ENCODE measurements at places on chromosomes 2 and 18.

DNA sequence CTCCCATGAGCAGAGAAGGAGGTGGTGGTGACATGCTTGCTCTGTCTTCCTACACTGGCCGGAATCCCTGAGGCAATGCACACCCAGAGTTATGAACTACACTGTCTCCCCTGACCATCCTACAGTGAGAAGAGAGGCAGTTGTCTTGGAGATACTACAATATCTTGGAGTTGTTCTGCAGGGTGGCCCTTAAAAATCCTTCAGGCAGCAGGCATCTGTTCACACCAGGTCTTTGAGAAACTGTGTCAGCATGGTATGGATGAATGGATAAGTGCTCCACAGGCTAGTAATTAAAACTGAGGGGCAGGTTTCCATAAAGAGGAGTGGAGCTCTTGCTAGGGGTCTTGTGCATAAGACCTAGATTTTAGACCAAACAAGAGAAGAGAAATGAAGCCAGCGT, 223.7 kb upstream of the COPS8 start:
- DNase-seq = no peak

DNA sequence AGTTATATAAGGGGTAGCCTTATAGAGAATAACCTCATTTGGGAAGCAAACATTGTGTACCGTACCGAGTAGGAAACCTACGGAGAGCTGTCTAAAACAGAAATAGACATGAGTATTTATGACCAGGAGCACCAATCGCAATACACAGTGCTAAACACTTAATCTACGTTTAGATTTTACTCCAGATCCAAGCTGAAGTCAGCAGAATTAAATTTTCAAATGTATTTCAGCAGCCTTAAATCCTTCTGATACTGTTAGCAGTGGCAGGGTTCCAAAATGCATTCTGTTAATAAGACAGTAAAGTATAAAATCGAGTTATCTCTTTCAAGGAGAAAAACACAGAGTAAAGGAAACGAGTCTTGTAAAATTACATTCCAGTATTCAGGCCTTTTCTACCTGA, 118.1 kb upstream of the ZNF521 start:
- DNase-seq = no peak

- peak; percentile 65 for DNase-seq
Observed at GRCh38 chr2:121489284-121489683, 41.4 kb upstream of the RNU4ATAC start.

GRCh38 chr2:39135690-39136259, 14.9 kb upstream of the SOS1 start:
- no peak for DNase-seq

GRCh38 chr18:34691614-34692013, 18.5 kb upstream of the DTNA start:
- DNase-seq = no peak

GRCh38 chr18:78492813-78493371, 486.7 kb upstream of the SALL3 start:
- DNase-seq = no peak

GRCh38 chr2:70300771-70301343, 1.0 kb downstream of the FAM136A start:
- DNase-seq = no peak

GRCh38 chr2:165002638-165003037, 47.3 kb upstream of the SLC38A11 start:
- no peak for DNase-seq

GRCh38 chr18:816869-817268, 4.8 kb upstream of the YES1 start:
- no peak for DNase-seq

DNA sequence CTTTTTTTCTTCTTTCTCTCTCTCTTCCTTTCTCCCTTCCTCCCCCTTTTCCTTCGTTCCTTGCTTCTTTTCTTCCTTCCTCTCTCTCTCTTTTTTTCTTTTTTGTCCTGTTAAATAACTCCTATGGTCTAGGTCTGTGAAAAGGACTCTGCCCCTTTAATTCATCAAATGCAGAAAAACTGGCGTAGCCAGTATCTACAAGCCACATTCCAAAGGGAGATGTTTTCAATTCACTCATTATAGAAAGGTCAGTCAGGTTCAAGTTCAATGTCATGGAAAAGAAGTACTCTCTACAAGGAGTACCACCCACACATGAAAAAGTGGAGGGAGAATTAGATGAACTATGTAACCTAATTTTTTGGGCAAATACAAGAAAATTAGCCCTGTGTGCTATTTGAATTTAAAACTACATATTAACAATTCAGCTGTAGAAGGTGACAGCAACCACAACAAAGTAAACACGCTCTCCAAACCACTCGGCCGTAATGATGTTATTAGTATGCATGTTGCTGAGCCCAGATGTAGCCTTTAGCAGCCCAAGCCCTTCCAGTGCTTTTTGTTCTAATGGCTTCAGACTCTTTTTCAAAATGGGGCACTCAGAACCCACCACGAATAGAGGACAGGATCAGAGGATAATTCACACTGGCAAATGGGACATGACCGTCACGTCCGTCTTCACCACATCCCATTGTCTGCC, 735.4 kb upstream of the FANCL start:
- DNase-seq = no peak

GRCh38 chr2:32780961-32781360, 153.1 kb downstream of the TTC27 start:
- no peak for DNase-seq

- no peak for DNase-seq
Observed at GRCh38 chr2:56192664-56193305, 9.0 kb downstream of the CCDC85A start.

DNA sequence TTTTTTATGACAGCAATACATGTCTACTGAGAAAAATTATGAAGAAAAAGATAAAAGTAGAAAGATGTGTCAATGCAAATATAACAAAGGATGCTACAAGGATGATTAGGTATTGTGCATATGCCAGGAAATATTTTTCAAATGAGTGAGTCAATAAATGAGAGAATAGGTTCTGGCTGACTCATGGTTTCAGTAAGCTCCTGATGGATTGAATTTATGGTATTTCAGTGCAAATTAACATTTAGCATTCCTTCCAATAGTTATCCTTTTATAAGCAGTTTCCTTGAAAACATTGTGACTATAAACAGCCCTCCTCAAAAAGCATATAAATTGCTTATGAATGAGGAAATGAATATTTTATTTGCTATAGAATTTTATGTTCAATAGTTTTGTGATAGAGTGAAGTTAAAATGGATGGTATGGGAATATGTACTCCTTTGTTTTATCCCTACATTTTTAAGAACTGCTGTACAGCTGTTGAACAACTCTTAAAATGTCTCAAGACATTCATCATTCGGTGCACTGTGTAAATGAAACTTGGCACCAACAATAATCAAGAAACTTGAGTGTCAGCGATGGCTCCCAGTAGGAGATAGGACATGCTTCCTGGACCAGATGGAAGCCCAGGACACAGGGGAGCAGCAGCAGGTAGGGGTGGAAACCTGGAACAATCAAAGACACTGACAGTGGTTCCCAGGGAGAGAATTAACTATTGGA, 144.7 kb downstream of the PMAIP1 start:
- DNase-seq = no peak

DNA sequence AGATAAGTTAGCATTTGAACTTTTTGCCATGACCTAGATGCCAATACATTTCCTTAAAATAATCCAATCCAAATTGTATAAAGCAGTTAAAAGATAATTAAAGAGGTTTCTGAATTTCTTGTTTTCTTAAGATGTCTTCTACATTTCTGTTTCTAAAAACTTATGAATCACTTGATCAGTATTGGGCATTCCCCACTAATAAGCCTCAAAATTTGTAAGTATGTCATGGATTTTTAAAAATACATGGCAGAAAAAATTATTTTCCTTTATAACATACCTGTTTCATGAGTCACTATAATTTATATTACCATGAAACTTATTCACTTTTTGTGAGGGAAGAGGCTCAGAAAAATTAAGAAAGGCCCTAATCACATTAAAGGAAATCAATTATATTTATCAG, 90.3 kb upstream of the TFPI start:
- no peak for DNase-seq

GRCh38 chr2:138711812-138712211, 68.4 kb downstream of the NXPH2 start:
- no peak for DNase-seq

GRCh38 chr2:101775092-101775491, 77.6 kb downstream of the MAP4K4 start:
- DNase-seq = no peak

DNA sequence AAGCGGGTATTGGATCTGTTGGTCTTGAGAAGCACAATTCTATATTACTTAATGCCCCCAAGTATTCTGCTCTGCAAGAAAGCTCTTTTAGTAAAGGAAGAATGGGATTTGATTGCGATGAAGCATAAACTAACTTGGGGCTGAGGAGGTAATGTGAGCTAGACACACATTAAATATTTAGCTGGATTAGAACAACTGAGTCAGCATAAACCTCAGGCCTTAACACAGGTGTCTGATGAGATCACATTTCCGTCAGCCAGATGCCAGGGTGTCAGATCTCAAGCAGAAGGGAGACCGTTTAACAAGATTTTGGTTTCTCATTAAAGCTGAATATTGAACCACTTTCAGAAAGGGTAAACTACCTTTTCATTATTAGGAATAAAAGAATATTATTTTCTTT, 94.5 kb downstream of the GYPC start:
- DNase-seq = no peak

DNA sequence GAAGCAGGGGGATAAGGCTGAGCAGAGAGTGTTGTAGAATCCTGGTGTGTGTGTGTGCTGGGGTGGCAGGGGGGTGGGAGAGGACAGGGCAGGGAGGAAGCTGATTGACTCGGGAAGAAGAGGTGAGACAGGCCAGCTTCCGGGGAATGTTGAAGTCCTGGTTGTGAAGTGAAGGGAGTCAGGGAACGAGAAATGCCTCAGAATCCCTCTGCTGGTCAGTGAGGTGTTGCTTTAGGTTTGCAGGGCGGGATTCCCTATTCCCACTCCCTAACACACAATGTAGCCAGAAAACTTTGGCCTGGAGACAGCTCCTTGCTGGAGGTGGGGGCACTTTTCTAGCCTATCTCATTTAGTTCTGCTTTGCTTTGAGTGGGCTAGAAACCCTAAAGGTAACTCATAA, 265.1 kb downstream of the HAUS1 start:
- no peak for DNase-seq

- DNase-seq = no peak
Observed at GRCh38 chr2:229634601-229635370, 79.6 kb downstream of the DNER start.

DNA sequence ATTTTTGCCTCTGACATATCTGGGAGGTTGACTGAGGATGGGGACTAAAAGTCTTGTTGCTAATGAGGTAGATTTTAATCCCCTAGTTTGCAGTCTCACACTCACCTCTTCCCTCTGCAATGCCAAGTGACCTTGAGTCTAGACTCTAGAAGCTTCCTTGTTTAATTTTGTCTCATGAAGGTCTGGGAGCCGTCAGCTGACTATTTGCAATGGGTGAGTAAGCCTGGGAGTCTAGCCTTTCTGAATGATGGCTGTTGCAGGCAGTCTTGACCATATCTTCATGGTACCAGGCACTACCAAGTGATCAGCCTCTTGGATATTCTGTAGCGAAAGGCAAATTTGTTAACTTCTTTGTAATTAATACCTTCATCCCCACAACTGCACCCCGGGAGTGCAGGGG, 61.2 kb downstream of the ARHGAP15 start:
- DNase-seq = no peak

DNA sequence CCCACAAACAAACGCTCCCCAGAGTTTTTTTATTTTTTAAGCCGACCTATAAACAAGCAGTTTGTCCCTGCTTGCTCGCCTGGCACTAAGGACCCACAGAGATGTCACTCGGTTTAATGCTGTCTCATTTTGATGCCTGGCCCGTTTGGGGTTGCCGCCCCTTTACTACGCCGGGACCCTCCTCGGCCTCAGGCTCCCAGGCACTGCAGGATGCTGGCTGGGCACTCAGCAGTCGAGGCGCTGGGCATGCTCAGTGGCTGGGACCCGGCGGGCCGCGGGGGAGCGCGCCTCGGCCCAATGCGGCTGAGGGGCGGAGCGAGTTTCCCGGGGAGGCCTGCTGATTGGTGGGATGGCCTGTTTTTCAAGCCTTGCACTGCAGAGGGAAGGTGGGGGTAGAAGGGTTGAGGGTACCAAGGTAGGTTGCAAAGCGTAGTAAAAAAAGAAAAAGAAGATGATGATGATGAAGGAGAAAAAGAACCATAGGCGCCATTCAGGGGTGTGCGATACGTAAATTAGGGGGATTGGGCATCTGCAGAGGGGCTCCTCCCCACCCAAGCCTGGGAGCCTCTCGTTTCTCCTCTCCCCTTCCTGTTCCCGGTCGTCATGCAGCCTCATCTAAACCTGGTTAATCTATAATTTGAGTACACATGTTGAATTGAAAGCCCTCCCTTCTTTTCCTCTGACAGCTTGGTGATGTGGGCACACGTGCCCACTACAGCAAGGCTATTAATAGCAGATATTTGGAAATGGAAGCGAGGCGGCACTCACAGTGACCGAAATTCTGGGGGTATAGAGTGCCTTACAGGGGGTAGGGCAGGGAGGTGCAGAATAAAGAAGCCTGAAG, 1.5 kb upstream of the IRS1 start:
- DNase-seq = peak; percentile 86

DNA sequence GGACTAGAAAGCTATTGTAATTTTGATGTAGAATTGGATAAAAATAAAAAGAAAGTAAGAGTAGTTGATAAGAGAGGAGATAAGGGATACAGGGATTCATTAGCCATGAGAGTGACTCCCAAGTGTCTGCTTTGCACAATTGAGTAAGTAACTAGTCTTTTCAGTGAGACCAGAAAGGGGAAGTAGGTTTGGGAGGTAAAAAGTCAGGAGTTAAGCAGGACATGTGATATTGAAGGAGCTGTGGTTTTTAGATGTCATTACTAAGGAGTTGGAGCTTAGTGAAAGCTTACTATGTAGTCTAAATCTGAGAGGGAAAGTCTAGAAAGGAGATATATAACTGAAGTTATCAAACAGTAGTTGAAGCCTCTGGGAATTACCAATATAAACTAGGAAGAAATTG, 93.4 kb downstream of the SLC5A7 start:
- no peak for DNase-seq

DNA sequence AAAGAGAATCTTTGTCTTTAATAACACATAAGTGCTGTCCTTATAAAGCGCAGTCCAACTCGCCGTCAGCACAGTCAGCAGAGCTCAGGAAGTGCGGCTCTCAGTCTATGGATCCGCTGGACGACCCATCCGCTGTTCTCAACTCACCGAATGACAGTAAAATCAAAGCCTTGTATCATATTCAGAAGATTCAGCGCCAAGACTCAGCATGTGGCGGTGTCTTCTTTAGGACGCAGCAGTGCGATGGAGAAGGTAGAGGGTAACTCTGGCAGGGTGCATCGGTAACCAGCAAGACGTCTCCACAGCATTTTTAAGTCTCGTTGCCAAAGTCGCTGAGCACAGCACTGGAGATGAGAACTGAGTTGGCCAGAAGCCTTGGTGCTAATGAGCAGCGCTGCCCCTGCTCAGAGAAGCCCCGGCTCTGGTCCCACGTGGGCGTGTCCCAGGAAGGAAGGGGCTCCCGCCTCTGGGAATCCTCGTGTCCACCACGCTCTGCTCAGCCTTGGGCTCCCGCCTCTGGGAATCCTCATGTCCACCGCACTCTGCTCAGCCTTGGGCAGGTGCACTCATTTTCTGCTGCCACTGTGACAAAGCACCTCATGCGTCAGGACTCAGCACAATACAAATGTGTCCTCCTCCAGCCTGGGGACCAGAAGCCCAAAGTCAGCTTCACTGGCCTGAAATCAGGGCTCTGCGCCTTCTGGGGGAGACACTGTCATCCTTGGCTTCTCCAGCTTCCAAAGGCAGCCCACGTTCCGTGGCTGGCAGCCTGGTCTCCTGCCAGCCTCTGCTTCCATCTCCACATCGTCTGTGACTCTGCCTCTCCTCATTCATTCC, 238.0 kb upstream of the SALL3 start:
- DNase-seq = no peak
